ENCODE measurements at places on chromosomes 2 and 18. TPM values are rescaled to one million over a fixed set of nuclear protein-coding genes. Genes with fewer than 3 reads are reported as not detected.

ACADL gene
- 0.06 TPM for total RNA-seq

SERPINB4 gene
- total RNA-seq, result not detected

VAMP8 gene
- total RNA-seq, result 39.7 TPM

HNRNPLL gene
- total RNA-seq, result 61.4 TPM

SLC23A3 gene
- total RNA-seq, result not detected

MATN3 gene
- 2.4 TPM for total RNA-seq

All from adrenal gland (tissue), 19 donors.